ENCODE measurements at places on chromosomes 4 and X.

- DNase-seq, result peak; percentile 24
Observed at GRCh38 chrX:151183912-151184565, 7.7 kb downstream of the GPR50 start.

DNA sequence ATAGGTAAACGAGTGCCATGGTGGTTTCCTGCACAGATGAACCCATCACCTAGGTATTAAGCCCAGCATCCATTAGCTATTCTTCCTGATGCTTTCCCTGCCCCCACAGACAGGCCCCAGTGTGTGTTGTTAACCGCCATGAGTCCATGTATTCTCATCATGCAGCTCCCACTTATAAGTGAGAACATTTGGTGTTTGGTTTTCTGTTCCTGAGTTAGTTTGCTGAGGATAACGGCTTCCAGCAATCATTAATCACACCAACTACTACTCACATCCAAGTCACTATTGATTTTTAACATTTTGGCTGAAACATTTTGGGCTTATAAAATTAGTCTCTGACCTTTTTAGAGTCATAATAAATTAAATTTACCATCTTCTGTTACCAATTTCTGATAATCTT lies 205.3 kb downstream of the SPOCK3 start:
- no peak for DNase-seq

- DNase-seq, result no peak
Observed at GRCh38 chr4:168722391-168722790, 225.5 kb downstream of the PALLD start.

- no peak for DNase-seq
Observed at GRCh38 chrX:149097786-149098185, 407.3 kb downstream of the IDS start.

Data from NCI-H1105 treated with DMSO at 0.1 percent for 48 hours (cell line).